ENCODE measurements at places on chromosomes 1 and 21. TPM values are rescaled to one million over a fixed set of nuclear protein-coding genes. Genes with fewer than 3 reads are reported as not detected.

C1orf87 gene
- total RNA-seq: not detected

- H3K27ac ChIP-seq: no peak overlapping the region
- H3K4me3 ChIP-seq: no peak overlapping the region
- no peaks in the 10 kb centered on the region for H3K36me3 ChIP-seq
- DNase-seq: no peak
- H3K4me1 ChIP-seq: peaks cover 15% of the 10 kb centered on the region
These were observed 94.6 kb upstream of the RALGPS2 start for GRCh38 chr1:178630417-178630816.

DNA sequence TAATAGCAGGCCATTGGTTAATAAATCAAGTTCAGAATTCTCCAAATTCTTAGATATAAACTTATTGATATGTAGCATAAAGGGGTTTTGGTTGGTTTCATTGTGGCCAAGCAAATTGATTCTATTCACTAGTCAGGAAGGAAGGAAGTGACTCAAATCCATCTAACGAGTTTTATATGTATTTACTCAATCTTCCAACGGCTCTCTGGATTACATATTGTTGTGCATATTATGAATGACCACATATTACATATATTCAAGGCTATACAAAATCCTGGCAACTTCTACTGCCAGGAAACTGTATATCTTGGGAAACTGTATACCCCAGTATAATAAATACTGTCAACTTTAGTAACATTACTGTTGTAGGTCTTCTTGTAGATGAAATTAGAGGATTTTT lies 20.1 kb upstream of the PDE4B start:
- DNase-seq: no peak
- no peak overlapping the region for H3K4me3 ChIP-seq
- H3K4me1 ChIP-seq: no peaks in the 10 kb centered on the region
- no peak overlapping the region for H3K27ac ChIP-seq

GRCh38 chr1:167720965-167721616 lies 691 bp upstream of the MPZL1 start:
- peaks cover 20% of the 10 kb centered on the region for H3K4me1 ChIP-seq
- H3K4me3 ChIP-seq: peak overlapping the region; percentile 99
- H3K27ac ChIP-seq: peak overlapping the region; percentile 89

PTGS2 gene
- total RNA-seq: 32.9 TPM

ZNF124 gene
- total RNA-seq: 57.7 TPM

RAB42 gene
- 3.2 TPM for total RNA-seq

ITLN2 gene
- total RNA-seq: not detected

- no peak for DNase-seq
- H3K27me3 ChIP-seq: no peaks in the 10 kb centered on the region
- peaks cover 56% of the 10 kb centered on the region for H3K4me1 ChIP-seq
- peak overlapping the region; percentile 95 for H3K4me3 ChIP-seq
These were observed 801 bp downstream of the TRAF5 start for GRCh38 chr1:211327346-211327921.

- no peak overlapping the region for H3K4me3 ChIP-seq
- H3K4me1 ChIP-seq: no peaks in the 10 kb centered on the region
- no peak overlapping the region for H3K27ac ChIP-seq
- H3K27me3 ChIP-seq: no peaks in the 10 kb centered on the region
- no peak for DNase-seq
These were observed 18.9 kb upstream of the RNF223 start for GRCh38 chr1:1092894-1093609.

GRCh38 chr21:43767984-43768867 lies 7.9 kb downstream of the CSTB start:
- peaks cover 2% of the 10 kb centered on the region for H3K36me3 ChIP-seq
- no peaks in the 10 kb centered on the region for H3K27me3 ChIP-seq
- no peak overlapping the region for H3K27ac ChIP-seq
- DNase-seq: no peak

DNA sequence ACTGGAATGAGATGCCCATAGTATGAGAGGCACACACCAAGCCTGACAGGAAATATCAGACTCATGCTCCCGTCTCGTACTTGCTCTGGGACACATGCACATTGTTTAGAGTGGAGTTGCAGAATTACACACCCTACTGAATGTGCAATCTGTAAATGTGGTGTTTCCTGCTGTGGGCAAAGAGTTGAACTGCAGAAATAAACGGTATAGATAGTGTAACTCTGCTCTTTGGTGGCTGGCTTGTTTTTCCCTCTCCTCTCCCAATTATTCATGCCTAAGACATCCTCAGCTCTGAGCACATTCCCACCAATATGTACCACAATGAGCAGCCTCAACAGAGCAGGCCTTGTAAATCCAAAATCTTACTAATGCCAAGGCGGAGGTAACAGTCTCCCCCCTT lies 90.1 kb upstream of the DIRAS3 start:
- H3K4me3 ChIP-seq: no peak overlapping the region
- no peaks in the 10 kb centered on the region for H3K27me3 ChIP-seq
- DNase-seq: no peak
- H3K36me3 ChIP-seq: peaks cover 76% of the 10 kb centered on the region
- peak overlapping the region; percentile 36 for H3K27ac ChIP-seq

DNA sequence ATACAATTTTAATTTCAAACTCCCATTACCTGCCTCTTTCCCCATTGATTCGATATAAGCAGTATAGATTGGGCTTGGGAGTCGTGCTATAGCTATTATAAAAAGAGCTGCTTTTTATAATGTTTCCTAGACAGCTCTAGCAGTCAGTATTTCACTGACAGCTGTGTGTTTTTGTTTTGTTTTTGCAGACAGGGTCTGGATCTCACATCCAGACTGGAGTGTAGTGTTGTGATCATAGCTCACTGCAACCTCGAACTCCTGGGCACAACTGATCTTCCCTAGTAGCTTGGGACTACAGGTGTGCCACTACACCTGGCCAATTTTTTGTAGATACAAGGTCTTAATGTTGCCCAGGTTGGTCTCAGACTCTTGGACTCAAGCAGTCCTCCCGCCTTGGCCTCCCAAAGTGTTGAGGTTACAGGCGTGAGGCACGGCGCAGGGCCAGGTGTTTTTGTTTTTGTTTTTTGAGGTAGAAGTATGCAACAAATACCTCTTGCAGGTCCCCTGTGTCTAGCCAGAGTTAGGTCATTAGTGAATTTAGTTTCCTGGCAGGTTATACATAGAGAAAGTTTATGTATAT lies 1.7 kb downstream of the NASP start:
- H3K27me3 ChIP-seq: no peaks in the 10 kb centered on the region
- no peaks in the 10 kb centered on the region for H3K36me3 ChIP-seq

SPRR3 gene
- not detected for total RNA-seq

GRCh38 chr1:28326984-28327383 lies 1.9 kb upstream of the MED18 start:
- peaks cover 19% of the 10 kb centered on the region for H3K4me1 ChIP-seq
- no peak overlapping the region for H3K27ac ChIP-seq
- H3K4me3 ChIP-seq: no peak overlapping the region
- DNase-seq: no peak
- H3K27me3 ChIP-seq: no peaks in the 10 kb centered on the region
- peaks cover 9% of the 10 kb centered on the region for H3K36me3 ChIP-seq

- no peaks in the 10 kb centered on the region for H3K36me3 ChIP-seq
- no peaks in the 10 kb centered on the region for H3K27me3 ChIP-seq
- no peak overlapping the region for H3K27ac ChIP-seq
- no peak overlapping the region for H3K4me3 ChIP-seq
- DNase-seq: no peak
These were observed 259.7 kb upstream of the VAMP3 start for GRCh38 chr1:7511381-7511780.

- no peaks in the 10 kb centered on the region for H3K36me3 ChIP-seq
- H3K27ac ChIP-seq: no peak overlapping the region
- H3K27me3 ChIP-seq: no peaks in the 10 kb centered on the region
- H3K4me3 ChIP-seq: no peak overlapping the region
- H3K4me1 ChIP-seq: no peaks in the 10 kb centered on the region
These were observed 16.6 kb upstream of the CLCA4 start for GRCh38 chr1:86530211-86530845.

FAM167B gene
- not detected for total RNA-seq

DNA sequence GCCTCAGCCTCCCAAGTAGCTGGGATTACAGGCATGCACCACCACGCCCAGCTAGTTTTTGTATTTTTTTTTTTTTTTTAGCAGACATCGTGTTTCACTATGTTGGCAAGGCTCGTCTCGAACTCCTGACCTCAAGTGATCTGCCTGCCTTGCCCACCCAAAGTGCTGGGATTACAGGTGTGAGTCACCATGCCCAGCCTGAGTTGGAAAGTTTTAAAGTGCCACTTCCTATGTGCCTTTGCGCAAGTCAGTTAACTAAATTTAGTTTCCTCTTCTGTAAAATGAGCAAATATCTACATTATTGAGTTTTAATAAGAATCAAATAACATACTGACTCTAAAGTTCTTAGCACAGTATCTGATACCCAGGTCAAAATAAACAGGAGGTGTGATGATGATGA lies 12.4 kb downstream of the SLC19A2 start:
- no peaks in the 10 kb centered on the region for H3K4me1 ChIP-seq
- no peaks in the 10 kb centered on the region for H3K27me3 ChIP-seq
- H3K27ac ChIP-seq: no peak overlapping the region
- no peaks in the 10 kb centered on the region for H3K36me3 ChIP-seq

DNA sequence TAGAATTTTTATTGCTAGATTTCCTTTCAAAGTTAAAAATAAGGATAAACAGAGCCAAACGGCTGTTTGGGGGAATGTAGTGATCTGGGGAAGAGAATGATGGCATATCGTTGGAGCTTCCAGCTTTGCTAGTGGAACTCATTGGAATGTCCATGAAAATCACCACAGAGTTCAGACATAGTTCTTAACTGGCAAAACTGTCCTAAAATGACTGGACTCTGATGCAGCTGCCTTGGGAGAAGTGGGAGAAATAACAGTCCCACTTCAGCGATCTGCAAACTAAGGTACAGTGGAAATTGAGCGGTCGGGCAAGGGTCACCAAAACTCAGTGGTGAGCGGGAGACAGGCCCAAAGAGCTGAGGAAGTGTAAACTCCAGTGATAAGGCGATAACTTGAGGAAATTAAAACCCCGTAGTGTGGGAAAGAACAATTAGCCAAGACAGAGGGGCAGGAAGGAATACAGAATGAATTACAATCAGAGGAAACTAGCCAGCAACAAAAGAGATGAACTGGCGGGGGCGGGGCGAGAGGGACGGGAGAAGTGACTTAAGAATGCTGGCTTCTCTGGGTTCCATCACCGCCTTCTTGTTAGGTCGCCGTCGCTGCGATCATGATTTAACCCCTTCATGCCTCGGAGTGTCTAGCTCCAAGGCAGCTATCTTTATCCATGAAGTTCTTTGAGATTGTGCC lies 89.8 kb upstream of the ARHGAP29 start:
- no peaks in the 10 kb centered on the region for H3K36me3 ChIP-seq
- peaks cover 27% of the 10 kb centered on the region for H3K4me1 ChIP-seq
- peak; percentile 76 for DNase-seq
- H3K27me3 ChIP-seq: no peaks in the 10 kb centered on the region

GRCh38 chr1:87170931-87171598 lies 157.6 kb upstream of the LMO4 start:
- H3K27ac ChIP-seq: no peak overlapping the region
- DNase-seq: no peak
- no peak overlapping the region for H3K4me3 ChIP-seq
- no peaks in the 10 kb centered on the region for H3K27me3 ChIP-seq

- peaks cover 20% of the 10 kb centered on the region for H3K4me1 ChIP-seq
- no peaks in the 10 kb centered on the region for H3K27me3 ChIP-seq
- no peak for DNase-seq
- H3K36me3 ChIP-seq: peaks cover 4% of the 10 kb centered on the region
- no peak overlapping the region for H3K4me3 ChIP-seq
- H3K27ac ChIP-seq: peak overlapping the region; percentile 41
These were observed 20.8 kb upstream of the SDC3 start for GRCh38 chr1:30929135-30929889.

DNA sequence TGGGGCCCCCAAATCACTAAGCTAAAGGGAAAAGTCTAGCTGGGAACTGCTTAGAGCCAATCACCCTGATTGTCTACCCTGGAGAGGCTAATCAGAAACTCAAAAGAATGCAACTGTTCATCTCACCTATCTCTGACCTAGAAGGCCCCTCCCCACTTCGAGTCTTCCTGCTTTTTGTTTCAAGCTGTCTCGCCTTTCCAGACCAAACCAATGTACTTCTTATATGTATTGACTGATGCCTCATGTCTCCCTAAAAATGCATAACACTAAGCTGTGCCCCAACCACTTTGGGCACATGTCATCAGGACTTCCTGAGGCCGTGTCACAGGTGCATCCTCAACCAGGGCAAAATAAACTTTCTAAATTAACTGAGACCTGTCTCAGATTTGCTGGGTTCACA lies 209.5 kb downstream of the APP start:
- DNase-seq: no peak
- no peak overlapping the region for H3K27ac ChIP-seq
- H3K4me1 ChIP-seq: no peaks in the 10 kb centered on the region
- no peaks in the 10 kb centered on the region for H3K36me3 ChIP-seq
- H3K27me3 ChIP-seq: no peaks in the 10 kb centered on the region
- H3K4me3 ChIP-seq: no peak overlapping the region

DNA sequence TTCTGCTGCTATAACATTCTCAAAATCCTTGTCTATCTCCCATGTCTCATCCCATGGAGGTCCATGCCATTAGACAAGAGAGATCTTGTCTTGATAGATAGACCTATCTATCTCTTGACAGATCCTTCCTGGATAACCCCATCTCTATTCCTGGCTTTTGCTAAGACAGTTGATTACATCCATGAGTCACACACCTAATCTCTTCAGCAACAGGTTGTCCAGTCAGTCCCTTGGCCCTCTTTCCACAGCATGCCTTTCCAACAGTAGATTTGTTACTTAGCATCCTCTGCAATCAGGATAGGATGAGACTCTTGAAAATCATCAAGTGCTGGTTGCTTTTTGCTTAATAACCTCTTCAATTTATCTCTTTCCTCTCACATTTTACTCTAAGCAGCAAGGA lies 46.6 kb downstream of the TRMT1L start:
- no peak overlapping the region for H3K4me3 ChIP-seq
- DNase-seq: no peak
- no peaks in the 10 kb centered on the region for H3K4me1 ChIP-seq
- H3K27me3 ChIP-seq: no peaks in the 10 kb centered on the region
- no peak overlapping the region for H3K27ac ChIP-seq
- H3K36me3 ChIP-seq: no peaks in the 10 kb centered on the region

FNDC10 gene
- total RNA-seq: 0.82 TPM

DNA sequence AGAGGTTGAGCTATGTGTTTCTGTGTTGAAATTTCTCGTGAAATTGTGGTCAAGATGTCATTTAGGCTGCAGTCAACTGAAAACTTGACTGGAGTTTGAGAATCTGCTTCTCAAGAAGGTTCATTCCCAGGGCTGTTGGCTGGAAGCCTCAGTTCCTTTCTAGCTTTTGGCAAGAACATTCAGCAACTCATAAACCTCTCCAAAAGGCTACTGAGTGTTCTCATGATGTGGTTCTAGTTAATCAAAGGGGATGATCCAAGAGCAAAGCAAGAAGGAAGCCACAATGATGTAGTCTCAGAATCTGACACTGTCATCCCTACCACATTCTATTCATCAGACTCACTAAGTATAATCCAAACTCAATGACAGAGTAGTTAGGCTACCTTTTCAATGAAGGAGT lies 66.6 kb downstream of the SPATA6 start:
- H3K27ac ChIP-seq: no peak overlapping the region
- H3K27me3 ChIP-seq: no peaks in the 10 kb centered on the region
- DNase-seq: no peak
- no peaks in the 10 kb centered on the region for H3K36me3 ChIP-seq
